Breast epithelium (tissue), 4 donors: ENCODE measurements at places on chromosomes 5 and 9. TPM values are rescaled to one million over a fixed set of nuclear protein-coding genes. Genes with fewer than 3 reads are reported as not detected.

DNA sequence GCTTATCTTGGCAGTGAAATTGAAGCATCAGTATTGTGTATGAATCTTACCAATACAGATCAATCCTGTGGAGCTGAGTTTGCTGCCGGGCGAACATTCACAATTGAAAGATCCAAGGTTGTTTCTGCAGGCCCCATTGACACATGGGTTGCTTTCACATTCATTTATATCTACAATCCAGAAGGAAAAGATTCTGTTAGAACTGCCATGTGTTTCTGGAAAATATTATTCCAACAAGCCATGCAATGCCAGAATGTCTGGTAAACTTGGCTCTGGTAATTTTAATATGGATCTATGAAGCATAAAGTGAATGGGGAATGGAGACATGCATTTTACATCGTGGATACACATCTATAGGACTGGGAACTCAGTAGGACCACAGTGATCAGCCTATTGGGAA is 180.8 kb downstream of the FBN2 start:
- no peak for DNase-seq

DNA sequence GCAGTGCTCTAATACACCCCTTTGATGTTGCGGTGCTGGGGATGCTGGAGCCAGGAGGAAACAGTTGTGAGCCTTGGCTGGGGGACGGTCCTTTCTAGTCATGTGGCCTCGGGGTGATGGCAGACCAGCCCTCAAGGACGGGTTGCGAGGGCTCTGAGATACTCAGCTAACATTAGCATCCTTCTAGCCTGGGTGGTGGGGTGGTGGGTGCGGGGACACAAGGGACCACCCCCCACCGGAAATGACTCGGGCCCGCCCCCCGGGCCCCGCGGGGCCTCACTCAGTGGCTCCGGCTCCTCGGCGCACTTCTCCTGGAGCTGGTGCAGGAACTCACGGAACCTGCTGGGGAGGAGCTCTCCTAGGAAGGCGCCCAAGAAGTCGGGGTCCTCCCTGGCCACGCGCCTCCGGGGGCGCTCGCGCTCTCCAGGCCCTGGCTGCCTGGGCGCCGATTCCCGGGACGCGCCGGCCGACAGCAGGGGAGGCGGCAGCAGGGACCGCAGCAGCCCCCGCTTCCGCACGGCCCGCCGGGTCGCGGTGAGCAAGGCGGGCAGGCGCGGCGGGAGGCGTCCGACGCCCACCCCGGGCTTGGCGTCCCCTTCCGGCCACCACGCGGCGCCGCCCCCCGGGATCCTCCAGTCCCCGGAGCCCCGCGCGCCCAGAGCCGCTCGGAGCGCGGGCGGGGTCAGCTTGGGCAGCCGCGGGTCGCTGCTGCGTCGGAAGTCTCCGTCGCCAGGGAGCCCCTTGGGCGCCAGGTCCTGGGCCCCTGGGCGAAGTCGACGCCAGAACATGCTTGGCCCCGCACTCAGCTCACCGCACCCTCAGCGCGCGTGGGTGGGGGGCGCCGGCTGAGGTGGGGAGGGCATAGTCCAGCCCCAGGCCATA is 873 bp downstream of the C9orf50 start:
- no peak for DNase-seq

- DNase-seq = no peak
These were observed 4.5 kb upstream of the PCDH1 start for GRCh38 chr5:141882594-141883183.

CCL28 gene
- 53.4 TPM for total RNA-seq
